ENCODE measurements at places on chromosomes 12 and 14.
A peak's percentile ranks its signal among the peaks of the same experiment; 100 is the strongest.

GRCh38 chr12:4506870-4507269 lies 31.8 kb upstream of the RAD51AP1 start:
- no peak for DNase-seq

DNA sequence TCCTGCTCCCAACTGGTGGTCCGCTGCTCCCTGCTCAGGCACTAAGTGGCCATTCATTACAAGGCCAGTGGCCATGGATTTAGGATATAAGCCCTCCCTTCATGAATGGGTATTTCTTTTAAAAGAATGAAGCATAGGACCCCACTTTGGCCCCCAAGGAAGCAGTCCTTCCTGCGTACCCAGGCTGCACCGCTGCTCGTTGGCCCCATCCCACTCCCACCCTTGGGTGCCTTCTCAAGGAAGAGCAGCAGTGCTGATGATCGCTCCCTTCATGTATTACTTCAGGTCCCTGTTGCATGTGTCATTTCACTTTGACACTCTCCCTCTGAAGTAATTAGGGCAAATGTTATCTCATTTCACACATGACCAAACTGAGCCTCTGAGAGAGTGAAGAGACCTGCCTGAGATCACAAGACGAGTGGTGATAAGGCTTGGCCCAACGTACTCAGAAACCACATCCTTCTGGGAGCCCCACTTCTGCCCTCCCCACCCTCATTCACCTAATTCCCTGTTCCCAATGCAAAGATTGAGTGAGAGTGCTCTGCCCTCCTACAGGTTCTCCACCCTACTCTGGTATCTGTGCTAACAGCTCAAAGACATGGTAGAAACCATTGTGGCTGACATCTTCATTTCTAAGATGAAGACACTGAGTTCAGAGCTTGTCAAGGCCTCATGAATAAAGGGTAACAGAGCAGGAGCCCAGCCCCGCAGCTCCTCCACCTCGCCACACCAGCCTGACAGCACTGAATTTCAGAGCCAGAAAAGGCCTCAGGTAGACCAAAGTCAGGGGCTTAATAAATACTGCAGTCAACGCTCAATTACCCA lies 10.3 kb upstream of the KRT2 start:
- no peak for DNase-seq

DNA sequence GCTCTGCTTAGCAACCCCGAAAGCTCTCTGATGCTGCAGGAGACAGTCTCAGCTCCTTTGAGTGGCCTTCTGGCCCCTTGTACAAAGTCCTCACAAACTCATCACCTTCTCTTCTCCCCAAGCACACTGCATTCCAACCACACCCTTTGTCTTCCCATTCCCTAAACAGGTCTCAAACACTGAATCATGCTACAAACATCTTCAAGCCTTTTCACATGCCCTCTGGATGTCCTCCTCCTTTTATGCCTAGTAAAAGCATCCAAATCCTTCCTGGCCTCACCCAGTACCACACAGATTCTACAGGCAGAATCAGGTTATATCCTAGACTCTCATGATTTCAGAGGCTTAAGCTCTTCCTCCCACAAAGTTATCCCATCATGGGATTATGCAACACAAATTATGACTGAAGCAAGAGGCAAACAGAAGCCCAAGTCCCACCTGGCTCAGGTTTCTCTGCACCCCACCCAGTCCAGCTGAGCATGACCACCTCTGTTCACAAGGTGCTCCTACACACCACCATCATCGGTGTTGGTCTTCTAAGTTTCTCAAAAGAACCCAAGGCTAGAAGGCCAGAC lies 61.4 kb upstream of the PCED1B start:
- no peak for DNase-seq

DNA sequence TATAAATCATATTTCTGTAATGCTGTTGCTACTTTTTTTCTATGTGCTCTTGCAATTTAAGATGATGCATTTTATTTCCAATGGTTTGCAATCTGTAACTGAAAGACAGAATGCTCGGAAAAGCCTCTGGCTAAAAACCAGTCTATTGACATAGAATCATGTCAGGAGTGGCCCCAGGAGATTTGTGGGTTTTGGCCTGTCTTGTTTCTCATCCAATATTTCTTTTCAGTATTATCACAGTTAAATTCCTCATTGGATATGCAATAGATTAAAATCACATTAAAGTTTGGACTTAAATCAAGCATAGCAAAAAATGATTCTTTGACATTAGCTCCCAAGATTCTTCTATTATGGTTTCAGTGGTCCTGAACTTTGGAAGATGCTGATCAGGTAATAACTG lies 19.1 kb upstream of the SLC38A2 start:
- DNase-seq, result no peak

DNA sequence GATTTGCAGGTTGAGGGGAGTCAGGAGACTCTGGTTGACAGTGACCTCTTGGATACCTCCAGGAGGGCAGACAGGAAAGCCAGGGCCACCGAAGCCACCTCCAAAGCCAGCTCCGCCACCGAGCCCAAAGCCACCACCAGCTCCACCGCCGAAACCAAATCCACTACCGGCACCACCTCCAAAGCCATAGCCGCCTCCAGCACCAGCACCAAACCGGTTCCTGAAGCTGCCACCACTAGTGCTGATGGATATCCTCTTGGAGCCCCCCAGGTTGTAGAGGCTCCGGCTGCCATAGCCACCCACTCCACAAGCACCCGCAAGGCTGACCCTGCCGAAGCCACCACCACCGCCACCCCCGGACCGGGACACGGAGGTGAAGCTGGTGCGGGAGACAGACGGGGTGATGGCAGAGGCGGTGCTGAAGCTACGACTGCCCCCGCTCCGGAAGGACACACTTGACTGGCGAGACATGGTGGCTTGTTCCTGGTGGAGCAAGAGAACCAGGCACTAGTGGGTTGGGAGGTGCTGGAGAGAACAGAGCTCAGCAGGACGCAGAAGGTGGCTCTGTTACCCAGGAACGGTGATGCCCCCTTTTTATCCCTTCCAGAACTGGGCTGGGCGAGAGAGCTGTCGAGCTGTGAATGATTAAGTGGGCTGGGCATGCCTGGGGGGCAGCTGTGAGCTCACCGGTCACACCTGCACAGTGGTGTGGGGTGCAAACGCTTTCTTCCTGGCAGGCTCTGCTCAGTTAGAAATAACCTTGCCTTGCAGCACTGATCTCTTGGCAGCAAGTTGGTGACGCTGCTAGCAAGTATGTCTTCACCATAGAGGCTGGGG lies at the start of gene KRT5:
Gene KRT5, minus strand, starts transcription at position 569 of the 837 bp plus-strand sequence. Its CDS starts 98 bp downstream, at position 471.
- no peak for DNase-seq

- DNase-seq, result no peak
Observed at GRCh38 chr14:98840091-98840490, 431.9 kb downstream of the BCL11B start.

- DNase-seq, result peak; percentile 25
Observed at GRCh38 chr14:70642303-70643235, 853 bp downstream of the TTC9 start.

DNA sequence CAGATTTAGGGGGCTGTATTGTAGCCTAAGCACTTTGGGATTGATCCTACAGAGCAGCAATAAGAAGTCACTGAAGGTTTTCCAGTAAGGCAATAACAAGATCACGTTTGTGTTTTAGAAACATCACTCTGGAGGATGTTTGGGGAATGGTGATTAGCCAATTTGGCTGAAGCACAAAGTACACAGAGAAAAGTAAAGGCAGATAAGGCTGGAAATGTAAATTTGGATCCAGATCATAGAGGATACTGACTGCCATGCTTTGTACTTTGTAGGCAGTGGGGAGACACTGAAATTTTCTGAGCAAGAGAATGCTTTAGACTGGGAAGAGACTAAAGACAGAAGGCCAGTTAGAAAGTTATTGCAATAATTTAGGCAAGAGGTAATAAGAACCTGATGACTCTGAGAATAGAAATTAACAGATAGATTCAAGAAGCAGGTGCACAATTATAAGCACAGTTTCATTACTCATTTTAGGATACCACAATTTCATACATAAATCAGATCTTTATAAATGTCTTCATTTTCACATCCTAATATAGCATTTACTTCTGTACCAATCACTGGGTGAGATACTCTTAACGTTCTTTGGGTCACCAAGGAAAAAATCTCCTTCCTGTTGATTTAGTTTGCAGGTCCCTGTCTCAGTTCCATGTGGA lies 314.5 kb upstream of the GARIN6 start:
- no peak for DNase-seq

DNA sequence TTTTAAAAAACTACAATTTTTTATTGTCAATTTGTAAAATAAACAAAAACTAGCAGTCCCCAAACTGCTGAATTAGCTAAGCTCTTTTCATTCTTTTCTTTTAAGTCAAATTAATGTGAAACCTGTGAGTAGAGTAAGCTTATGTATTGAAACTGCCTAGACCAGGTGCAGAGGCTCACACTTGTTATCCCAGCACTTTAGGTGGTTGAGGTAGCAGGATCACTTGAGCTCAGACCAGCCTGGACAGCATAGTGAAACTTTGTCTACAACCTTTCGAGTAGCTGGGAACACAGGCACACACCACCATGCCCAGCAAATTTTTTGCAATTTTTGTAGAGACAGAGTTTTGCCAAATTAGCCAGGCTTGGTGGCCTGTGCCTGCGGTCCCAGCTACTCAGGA lies 26.4 kb downstream of the SCFD1 start:
- no peak for DNase-seq

GRCh38 chr12:79655036-79655435 lies 35.7 kb downstream of the PAWR start:
- no peak for DNase-seq

GRCh38 chr12:51980051-51980808 lies 26.5 kb upstream of the TAMALIN start:
- peak; percentile 30 for DNase-seq

DNA sequence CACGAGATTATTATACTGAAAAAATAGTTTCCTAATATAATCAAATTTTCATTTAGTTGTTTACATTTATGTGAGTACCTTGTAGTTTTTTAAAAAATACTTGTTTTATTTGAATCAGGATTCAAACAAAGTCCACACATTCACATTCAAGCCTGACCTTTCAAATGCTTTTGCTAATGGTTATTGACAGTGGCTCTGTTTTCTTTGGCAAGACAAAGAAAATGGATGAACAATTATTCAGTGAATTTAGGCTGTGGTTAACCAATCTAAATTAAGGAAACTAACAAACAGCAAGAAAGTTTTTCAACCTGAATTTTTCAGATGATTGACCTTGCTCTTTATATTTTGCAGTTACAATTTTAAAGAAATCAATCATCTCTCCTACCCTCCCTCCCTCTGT lies 9.7 kb downstream of the SLC4A8 start:
- DNase-seq, result no peak

GRCh38 chr12:2919249-2919648 lies 28.6 kb downstream of the TULP3 start:
- DNase-seq, result no peak

GRCh38 chr14:39154594-39155189 lies 15.4 kb downstream of the TRAPPC6B start:
- DNase-seq, result no peak

- DNase-seq, result no peak
Observed at GRCh38 chr12:130744274-130744673, 28.2 kb upstream of the RIMBP2 start.

DNA sequence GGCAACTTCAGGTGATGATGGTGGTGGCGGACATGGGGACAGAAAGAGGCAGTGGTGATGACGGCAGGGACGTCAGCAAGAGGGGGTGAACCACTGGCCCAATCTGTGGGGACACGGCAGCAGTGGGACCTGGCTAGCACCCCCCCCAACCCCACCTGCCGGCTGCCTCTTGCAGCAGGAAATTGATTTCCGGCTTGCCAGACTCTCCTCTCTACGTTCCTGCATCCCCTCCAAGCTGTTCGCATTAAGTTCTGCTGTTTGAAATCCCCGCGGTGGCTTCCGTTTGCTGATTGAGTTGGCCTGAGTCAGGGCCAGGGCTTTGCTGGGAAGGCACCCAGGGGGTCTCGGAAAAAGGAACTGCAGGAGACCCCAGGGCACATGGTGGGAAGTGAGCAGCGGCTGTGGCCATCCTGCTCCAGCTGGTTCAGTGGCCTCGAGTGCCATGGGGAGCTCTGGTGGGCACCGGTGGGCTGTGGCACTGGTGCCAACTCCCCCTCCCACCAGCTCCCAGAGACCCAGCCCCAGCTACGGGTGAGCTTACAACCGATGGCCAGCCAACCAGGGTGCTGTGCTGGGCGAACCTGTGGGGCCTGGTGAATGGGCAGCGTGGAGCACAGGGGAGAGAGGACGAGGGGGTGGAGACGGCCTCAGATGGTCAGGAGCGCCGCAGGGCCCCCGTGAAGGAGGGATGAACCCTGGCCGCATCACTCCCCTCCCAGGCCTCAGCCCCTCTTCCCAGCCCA lies 14.6 kb upstream of the NUDT14 start:
- no peak for DNase-seq

- DNase-seq, result no peak
Observed at GRCh38 chr12:130649101-130650045, 66.7 kb downstream of the RIMBP2 start.

DNA sequence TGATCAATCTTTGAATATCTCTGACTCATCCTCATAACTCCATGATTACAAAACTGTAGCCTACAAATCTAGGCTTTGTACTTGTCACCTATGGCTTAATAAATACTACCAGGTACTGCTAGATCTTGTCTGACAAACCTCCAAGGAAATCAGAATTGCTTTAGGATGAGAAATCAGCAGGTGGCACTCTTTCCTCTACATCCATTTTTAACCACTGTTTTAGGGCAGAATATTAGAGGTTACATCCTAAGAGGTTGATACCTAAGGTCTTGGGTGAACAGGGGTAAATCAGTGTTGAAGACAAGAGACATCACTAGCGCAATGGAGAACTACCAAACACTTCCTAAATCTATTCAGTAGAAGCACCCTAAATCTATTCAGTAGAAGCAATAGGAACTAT lies 63.1 kb upstream of the SOX5 start:
- DNase-seq, result no peak

DNA sequence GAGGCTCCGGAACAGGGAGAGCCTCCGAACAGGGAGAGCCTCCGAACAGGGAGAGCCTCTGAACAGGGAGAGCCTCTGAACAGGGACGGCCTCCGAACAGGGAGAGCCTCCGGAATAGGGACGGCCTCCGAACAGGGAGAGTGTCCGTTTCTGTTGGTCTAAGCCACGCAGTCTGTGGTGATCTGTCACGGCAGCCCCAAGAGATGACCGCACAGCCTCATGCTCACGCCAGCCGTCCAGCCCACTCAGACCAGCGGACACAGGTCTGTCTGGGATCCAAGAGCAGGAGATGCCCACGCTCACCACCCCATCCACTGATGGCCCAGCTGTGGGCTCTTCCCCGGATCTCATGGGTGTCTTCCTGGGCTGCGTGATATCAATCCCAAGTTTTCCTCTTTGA lies 33.3 kb downstream of the GALNT9 start:
- DNase-seq, result no peak

DNA sequence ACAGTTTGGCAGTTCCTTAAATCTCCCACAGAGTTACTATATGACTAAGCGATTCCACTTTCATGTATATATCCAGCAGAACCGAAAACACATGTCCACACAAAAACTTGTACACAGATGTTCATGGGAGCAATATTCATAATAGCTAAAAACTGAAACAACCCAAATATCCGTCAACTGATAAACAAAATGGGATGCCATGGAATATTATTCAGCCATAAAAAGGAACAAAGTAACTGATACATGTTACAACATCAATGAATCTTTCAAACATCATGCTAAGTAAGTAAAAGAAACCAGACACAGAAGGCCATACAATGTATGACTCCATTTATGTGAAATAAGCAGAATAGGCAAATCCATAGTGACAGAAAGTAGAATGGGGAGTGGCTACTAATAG lies 80.2 kb upstream of the GPHB5 start:
- DNase-seq, result no peak
